G401 (cell line): ENCODE measurements at places on chromosomes 12 and 14. TPM values are rescaled to one million over a fixed set of nuclear protein-coding genes. Genes with fewer than 3 reads are reported as not detected.

Gene TMEM63C
- total RNA-seq: 0.06 TPM in 1 of 2 replicates, not detected in the other

DNA sequence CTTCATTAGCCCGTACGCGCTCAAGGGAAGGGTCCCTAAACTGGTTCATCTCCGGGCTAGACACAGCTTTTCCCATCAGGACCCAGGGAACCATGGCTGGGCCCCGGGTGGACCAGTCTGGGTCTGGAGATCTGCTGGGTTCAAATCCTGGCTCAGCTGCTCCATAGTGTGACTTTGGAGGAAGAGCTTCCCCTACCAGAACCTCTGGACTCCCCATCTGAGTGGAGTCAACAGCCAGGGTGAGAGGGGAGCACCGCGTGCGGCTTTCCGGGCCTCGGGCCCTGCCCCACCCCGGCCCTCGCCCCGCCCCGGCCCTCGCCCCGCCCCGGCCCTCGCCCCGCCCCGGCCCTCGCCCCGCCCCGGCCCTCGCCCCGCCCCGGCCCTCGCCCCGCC, 41.2 kb downstream of the BEGAIN start:
- DNase-seq: no peak

DNA sequence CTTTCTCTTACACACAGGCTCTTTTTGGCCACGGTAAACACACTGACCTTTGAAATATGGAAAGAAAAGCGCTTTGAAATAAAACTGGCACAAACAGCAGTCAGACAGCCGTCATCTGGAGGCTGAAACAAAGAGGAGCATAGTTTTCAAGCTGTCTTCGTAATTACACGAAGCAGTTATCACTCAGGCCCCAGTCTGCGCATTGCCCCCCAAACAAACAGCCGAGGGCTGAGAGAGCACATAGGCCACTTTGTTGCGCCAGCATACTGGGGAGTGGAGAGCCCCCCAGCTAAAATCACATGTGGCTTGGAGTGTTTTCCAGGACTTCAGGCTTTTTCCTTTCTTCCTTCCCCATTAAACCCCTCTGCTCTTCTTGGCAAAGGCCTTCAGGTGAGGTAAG, 142.9 kb upstream of the BTG1 start:
- no peak for DNase-seq

DNA sequence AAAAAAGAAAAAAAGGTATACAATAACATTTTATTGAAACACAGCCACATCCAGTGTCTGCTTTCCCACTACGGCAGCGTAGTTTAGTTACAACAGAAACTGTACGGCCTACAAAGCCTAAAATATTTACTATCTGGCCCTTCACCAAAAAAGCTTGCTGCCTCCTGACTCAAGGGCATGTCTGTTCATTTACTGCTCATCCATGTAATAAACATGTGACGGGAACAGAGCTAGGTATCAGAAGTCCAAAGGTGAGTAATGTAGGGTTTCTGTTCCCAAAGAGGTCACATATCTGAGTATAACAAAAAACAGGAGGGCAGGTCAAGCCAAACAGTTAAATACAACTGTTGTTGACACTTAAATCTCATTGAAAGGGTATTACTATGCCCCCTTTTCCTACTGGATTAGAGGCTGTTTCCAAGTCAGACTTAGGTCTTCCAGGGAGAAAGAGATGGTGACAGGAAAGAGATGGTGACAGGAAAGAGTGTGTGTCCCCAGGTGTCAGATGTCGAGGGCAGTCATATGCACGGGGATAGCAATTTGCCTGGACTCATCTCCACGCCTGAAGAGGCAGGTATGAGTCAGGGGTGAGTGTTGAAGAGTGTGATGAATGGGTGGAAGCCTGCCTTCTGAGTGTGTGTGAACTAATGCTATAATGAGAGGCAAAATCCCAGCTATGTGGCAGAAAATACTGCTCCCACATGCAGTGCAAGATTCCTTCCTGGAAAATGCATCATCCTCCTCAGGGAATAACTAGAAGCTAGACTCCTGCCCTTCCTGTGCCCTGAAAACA, 77.7 kb downstream of the MAP3K9 start:
- DNase-seq: no peak

GRCh38 chr14:87409393-87409792, 583.6 kb downstream of the GALC start:
- DNase-seq: no peak

DNA sequence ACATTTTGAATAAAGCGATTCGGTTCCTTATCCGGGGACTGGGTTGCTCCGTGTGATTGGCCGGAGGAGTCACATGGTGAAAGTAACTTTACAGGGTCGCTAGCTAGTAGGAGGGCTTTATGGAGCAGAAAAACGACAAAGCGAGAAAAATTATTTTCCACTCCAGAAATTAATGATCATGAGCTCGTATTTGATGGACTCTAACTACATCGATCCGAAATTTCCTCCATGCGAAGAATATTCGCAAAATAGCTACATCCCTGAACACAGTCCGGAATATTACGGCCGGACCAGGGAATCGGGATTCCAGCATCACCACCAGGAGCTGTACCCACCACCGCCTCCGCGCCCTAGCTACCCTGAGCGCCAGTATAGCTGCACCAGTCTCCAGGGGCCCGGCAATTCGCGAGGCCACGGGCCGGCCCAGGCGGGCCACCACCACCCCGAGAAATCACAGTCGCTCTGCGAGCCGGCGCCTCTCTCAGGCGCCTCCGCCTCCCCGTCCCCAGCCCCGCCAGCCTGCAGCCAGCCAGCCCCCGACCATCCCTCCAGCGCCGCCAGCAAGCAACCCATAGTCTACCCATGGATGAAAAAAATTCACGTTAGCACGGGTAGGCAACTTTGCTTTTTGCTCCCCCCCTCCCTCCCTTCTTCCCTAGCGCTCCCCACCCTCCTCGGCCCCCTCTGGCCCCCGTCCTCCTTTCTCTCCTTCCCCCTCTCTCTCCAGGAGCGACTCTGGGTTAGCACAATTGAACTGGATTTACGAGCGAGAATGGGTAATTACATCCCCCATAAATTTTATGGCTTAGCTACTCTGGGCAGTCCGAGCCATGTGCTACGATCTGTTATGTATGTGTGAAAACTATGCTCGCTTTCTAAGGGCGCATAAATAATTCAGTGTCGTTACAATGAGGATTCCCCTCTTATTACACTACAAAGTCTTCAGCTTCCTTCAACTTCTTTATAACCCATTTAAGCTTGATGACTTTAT, at the start of gene HOXC4:
Gene HOXC4, plus strand, starts transcription at position 85 of the 991 bp plus-strand sequence. Its CDS starts 88 bp downstream, at position 173.
- peak; percentile 22 for DNase-seq

DNA sequence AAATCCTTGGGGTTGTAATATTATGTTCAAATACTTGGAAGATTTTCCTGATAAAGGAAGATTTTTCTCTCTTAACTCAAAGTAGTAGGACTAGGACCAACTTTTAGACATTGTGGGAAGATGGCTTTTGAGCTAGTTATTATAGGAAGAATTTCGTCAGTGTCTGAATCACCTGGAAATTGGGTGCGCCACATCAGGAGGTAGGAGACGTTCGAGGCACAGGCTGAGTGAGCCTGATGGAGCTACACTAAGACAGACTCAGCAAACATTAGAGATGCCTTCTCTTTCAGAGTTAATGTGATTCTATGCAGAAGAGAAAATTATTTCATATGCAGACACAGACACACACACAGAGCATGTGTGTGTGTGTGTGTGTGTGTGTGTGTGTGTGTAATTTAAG, 84.7 kb downstream of the DERA start:
- DNase-seq: no peak

GRCh38 chr12:11040162-11040561, 9.0 kb upstream of the TAS2R31 start:
- no peak for DNase-seq
